Choroid plexus epithelial cell (primary cell): ENCODE measurements at places on chromosomes 4 and X.
A peak's percentile ranks its signal among the peaks of the same experiment; 100 is the strongest.

GRCh38 chr4:173231916-173232315, 63.3 kb downstream of the GALNT7 start:
- peak; percentile 72 for DNase-seq

DNA sequence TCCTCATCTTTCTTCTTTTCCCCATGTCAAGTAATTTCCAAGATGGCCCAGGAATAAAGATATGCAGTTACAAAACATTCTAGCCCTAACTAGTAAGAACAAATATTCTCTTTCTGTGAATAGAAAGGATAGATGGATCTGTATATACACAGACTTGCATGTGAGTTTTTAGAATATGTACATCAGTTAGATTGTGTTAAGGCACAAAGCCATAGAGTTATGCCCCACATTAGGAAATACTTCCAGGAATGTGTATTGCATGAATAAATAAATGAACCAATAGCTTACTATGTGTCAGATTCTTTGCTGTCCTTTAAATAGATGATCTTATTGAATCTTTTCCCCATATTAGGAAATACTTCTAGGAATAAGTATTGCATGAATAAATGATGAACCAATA, 46.0 kb upstream of the TMPRSS11E start:
- DNase-seq, result no peak

DNA sequence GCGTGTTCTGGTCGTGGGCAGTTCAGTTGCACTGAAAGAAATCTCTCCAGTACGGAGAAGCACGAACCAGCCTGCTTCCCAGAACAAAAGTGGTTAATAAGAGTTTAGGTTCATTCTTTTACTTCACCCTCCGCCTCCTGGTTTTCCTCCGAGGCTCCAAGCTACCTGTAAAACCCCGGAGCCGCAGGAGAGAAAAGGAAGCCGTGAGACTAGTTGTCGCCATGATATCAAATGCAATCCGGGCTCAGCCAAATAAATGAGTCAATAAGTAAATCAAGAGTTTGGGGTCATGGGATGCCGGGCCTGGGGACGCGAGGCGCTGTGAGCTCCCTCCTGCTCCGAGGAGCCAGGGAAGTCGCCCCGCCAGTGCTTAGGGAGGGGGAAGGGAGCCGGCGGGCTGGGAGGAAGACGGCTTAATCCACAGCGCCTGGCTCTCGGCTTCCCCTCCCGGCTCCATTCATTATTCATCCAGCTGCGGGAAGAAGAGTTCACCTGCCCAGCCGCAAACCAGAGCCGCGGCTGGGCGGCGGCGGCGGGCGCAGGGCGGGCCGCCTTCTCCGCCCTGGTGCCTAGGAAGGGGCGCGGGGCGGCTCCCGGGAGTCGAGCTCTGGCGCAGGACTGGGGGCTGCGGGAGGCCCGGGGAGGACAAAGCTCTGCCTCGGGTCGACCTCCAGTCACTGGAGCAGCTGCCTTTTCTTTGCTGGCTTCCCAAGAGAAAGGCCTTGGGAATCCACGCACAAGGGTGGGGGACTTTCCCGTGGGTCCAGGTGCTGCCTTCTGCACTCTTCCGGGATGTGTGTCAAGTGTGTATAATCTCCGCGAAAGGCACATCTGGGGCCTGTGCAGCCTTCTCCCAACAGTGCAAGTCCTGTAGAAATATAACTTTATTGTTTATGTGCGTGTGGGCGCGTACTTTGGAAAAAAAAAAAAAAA, 1.7 kb downstream of the FRAS1 start:
- DNase-seq, result peak; percentile 20

DNA sequence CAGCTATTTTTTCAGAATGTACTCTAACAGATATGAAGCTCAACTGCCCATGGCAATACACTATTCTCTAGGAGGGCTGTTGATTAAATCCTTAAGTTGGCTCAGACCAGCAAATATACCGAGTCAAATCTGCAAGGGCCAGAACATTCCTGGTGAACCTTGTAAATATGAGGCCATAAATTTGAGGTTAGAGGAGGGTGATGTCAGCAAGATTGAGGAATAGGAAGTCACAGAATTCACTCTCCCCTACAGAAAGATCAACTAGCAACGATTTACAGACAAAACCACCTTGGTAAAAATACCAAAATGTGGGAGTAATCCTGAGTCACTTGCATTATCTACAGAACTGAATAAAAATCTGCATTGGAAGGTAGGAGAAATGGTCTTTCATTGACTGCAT, 399.3 kb downstream of the GPM6A start:
- peak; percentile 63 for DNase-seq

- DNase-seq, result no peak
Measured at GRCh38 chr4:10183462-10183861, 66.9 kb upstream of the WDR1 start.

- peak; percentile 19 for DNase-seq
Measured at GRCh38 chrX:54386314-54386713, 28.5 kb upstream of the WNK3 start.

- DNase-seq, result no peak
Measured at GRCh38 chr4:76238236-76238635, 13.3 kb upstream of the FAM47E start.

GRCh38 chrX:114841051-114841450, 176.4 kb downstream of the IL13RA2 start:
- DNase-seq, result peak; percentile 13

DNA sequence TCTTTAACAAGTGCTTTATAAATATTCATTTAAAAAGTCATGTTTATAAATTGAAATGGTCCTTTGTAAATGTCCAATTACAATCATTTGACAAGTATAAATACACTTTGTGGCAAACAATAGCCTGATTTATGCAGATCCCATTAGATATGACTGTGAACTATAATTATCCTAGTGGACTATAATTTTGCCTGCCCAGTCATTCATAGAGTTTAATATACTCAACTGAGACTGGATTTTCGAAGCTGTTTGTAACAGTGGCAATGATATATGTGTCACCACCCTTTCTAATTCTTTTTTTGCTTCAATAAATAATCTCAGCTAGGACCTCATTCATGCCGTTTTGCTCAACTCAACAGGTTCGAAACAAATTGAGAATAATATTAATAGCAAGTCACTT, 732.0 kb downstream of the PCDH18 start:
- DNase-seq, result no peak
